Mucosa of descending colon (tissue), 3 donors: ENCODE measurements at places on chromosomes 6 and 20. TPM values are rescaled to one million over a fixed set of nuclear protein-coding genes. Genes with fewer than 3 reads are reported as not detected.

DNA sequence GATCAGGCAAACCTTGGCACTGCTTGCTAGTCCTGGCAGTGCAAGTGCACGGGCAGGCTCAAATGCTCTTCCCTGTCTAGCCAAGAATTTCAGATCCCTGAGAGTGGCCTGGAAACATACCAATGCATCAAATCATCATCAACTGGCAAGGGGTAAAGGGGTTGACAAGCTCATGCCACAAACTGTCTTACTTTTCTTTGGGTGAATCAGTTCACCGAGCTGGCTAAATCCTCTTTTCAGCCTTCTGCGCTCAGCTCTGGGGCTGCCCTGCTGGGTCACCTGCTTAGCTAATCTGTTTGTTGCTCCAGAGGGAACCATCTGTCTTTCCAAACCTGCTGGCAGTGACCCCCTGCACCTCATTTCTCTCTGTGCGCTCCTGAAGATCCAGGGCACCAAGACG, 59.5 kb downstream of the LYRM4 start:
- DNase-seq, result no peak

DNA sequence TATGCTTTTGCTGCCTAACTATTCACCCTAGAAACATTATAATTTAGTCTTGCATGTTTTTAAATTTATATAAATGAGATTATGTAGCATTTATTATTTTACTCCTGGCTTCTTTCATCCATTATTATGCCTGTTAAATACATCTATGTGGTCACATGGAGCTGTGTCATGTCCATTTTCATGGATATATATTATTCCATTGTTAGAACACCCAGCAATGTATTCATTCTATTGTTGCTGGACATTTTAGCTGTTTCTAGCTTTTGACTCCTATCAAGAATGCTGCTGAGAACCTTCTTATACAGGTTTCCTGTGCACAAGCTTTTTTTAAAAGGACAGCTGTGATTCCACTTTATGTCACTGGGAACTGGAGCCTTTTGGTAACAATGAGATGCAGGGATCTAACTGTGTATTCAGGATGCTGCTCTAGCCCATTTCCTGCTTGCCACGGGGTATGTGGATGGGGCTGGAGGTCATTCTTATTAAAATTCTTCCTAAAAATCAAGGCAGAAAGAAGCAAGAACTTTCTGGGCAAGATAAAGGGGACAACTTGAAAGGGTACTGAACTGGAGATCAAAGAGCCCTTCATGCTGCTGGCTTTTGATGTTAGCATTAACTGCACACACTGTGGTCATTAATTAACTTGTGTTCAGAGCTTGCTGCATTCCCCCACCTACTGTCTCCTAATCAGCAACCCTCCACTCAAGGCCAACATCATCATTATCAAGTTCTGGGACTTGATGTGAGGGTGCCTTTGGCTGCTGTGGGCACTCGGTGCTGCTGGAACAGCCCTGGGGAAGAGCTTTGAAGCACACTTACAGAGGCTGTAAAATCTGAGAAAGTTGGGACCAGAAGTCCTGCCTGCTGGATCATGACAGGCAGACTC, 96.6 kb upstream of the AKIRIN2 start:
- DNase-seq, result no peak

DNA sequence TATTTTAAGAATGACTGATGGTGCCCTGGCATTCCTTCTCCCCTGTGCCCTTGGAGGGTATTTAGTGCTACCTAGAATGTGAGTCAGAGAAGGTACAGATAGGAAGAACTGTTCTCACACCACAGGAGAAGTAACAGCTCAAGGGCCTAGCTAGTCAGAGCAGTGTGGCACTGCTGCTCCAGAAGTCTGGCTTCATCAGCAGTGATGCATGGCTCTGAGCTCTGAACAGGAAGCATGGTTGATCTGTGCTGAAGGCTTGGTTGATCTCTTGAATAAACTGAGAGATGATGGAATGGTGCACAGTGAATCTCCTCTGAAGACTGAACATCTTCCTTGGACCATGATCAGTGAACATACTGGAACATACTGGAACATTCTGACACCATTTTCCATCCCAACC, 425.3 kb upstream of the SLC35B3 start:
- DNase-seq, result no peak

- DNase-seq, result no peak
These were observed 119.8 kb downstream of the IPCEF1 start for GRCh38 chr6:154236646-154237301.

DNA sequence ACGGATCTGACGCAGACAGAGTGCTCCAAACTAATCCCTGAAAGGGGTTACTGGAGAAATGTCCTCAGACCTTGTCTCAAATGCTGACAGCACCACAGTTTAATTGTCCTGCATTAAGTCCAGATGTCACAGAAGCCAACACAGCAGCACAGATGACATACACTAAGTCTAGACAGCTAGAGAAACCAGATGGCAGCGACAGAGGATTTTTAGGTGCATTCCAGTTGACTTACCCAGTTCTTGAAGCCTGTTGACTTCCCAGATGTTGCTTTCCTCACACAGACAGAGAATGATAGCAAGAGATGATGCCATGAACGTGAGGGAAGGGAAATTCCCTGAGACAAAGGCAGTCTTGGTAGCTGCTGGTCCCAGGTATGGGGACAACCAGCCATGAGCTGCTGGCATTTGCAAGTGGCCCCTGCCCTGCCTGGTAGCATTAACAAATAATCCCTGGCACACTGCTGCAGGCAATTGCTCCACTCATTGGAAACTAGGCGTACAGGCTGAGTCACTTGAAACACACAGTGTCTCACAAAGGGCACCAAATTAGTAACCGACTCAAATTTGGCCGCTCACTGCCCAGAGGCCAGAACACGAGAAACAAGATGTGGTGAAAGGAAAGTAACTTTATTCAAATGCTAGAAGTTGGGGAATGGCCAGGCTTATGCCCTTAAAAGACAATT, 52.2 kb downstream of the ADGB start:
- DNase-seq, result no peak

GRCh38 chr6:131305037-131305850, 170.0 kb downstream of the AKAP7 start:
- DNase-seq, result no peak

DNA sequence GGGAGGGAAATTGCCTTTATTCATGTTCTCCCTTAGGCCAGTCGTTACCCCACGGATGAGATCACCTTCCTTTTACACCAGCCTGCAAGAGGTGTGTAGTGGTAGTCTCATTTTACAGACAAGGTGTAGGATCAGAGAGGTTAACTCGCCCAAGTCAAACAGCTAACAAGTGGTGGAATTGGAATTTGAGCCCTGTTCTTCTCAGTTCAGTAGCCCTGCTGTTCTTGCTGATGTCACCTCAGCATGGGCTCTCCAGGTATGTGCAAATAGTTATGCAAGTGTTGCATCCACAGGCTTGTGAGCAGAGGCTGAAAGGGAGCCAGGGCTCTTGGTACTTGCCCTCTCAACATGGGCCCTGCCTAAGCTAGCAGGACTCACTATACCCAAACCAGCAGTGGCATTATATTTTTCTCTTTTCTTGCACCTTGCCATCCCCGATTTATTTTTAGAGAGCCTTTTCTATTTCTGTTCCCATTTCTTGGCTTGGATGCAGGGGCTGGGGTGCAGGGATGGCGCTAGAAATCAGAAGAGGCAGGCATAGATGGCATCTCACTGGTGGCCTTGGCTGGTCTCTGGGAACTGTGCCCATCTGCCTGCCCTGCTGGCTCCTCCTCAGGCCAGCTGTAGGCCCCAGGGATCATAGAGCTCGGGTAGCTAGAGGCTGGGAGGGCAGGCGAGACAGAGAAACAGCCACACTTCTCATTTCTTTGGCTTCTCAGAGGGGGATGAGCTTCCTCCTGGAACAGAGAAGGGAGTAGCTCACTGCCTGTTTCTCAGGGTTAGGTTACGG, 18.2 kb downstream of the PPARD start:
- DNase-seq, result no peak

DNA sequence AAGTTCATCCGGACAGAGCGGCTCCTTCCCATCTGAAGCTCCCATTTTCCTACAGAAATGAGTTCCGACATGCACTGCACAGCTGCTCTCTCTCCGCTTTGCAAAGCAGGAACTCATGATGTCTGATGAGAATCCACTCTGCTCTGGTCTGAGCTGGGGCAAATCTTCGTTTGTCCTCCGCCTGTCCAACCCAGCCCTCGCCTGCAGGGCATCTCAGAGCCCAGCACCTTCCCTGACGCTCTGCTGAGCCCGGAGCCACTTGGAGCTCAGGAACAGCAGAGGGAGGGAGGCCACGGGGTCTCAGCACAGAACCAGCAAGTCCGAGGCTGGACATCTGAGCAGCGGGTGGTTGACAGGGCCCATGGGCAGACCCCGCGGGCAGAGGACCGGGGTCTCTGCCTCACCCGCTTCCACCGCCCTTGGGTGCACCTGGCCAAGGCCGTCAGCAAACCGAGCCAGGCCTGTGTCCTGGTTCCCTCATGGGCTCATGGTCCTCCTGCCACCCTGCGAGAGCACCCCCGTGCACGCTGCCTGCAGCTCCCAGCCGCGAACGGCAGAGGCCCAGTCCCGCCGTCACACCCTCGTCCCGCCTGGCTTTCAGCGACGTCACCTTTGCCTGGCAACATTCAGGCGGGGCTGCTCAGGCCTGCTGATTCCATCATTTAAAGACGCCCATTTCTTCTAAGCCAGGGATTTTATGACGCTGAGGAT, 78.5 kb upstream of the BHLHE23 start:
- DNase-seq, result no peak

GRCh38 chr20:35700625-35701148, 1.5 kb downstream of the ROMO1 start:
- DNase-seq, result no peak

The HLA-DQB2 gene
- 1.1 TPM for total RNA-seq

The KIF25 gene
- 1.1 TPM for total RNA-seq
